ENCODE measurements at places on chromosomes 13 and 19.

DNA sequence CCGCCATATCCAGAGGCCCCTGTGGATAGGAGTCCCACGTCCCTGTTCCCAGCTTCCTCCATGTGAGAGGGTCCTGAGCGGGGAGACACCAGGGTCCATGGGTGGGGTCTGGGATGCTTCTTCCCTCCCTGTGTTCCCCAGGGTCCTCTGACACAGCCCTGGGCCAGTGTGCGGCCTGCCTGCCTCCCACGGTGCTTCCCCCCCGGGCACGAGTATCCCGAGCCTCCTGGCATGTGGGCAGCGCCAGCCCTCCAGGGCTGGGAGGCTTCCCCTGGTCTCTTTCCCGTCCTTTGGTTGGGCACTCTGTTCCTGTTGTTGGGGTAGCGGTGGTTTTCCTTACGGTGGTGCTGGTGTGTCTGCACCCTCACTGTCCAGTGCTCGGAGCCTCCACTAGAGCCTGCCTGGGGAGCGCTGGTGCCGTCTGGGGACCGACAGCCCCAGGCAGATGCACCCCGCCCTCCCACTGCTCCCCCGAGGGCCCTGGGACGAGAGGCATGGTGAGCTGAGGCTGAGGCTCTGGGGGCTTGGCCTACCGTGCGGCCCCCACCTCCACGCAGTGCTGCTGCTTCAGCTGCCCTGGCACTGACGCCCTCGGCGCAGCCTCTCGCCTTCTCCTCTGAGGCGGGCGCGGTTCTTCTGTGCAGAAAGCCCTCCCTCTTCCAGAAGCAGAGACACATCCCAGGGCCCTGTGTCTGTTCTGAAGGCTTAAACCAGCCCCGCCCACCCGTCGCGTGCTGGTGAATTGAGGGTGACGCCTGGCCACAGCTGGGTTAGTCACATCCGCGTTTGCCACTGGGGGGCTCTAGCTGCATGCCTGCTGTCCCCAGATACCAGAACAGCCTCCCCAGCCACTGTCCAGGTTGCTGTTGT lies 27.9 kb downstream of the PLEKHJ1 start:
- no peak for DNase-seq

DNA sequence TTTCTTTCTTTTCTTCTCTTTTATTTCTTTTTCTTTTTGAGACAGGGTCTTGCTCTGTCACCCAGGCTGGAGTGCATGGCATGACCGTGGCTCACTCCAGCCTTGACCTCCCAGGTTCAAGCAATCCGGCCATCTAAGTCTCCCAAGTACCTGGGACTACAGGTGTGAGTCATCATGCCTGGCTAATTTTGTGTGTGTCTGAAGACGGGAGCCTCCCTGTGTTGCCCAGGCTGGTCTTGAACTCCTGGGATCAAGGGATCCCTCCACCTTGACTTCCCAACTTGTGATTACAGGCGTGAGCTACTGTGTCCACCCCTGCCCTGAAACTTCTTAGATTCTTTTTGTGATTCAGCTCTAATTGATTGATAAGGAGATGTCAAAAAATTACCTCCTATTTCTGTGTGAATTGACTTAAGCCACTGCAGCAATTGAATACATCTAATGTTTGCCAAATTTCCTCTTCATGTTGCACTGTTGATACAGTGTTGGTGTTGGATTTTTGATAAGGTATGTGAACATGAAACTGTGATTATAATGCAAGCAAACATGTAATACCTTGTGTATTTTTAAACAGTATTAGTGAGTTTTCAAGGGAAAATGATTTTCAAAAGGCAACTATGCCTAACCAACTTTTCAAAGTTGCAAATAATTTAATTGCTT lies 22.6 kb downstream of the KLF5 start:
- no peak for DNase-seq

- no peak for DNase-seq
Observed at GRCh38 chr19:3944018-3944721, 11.3 kb downstream of the NMRK2 start.

- peak; percentile 31 for DNase-seq
Observed at GRCh38 chr13:20566468-20566897, 474 bp upstream of the IFT88 start.

GRCh38 chr13:100588331-100589177 lies at the start of gene GGACT:
GGACT (minus strand) TSS chr13:100588789; CDS start chr13:100532591, 56,198 bp downstream.
- DNase-seq = peak; percentile 29

DNA sequence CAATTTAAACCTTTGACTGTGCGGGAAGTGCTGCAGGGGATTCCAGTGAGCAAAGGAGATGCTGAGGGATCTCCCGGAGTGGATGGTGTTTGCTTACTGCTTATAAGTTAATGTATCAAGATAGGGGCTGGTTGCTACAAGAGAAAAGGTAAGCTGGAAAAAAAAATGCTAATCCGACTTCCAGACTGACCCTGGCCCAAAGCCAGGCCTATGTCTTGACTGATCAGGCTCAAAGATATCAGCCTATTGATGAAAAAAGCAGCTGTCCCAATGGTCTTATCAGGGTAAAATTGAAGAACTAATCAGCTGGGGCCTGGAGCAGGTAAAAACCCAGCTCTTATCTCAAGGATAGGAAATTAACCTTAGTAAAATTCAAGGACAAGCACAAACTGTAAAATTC lies 10.9 kb upstream of the ZNF90 start:
- DNase-seq = no peak

DNA sequence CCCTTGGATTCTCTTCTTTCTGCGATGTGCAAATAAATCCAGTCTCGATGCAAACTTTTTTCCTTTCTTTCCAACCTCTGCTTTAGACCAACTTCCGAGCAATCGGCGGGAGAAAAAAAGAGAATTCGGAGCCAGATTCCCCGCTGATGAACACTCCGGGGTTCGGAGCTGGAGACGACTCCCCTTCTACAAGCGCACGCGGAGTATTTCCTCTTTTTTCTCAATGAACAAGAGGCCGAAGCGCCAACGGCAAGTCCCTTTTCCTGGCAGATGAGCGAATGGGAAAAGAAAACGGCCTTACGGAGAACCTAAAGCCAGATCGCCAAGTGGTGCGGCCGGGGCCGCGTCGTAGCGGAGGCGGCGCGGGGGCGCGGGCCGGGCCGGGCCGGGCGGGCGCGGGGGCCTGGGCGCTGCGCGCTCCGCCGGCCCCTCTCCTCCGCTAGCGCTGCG lies 250 bp downstream of the SPRY2 start:
- DNase-seq = peak; percentile 25

GRCh38 chr13:76439546-76439945 lies 446.7 kb downstream of the KCTD12 start:
- DNase-seq = no peak

DNA sequence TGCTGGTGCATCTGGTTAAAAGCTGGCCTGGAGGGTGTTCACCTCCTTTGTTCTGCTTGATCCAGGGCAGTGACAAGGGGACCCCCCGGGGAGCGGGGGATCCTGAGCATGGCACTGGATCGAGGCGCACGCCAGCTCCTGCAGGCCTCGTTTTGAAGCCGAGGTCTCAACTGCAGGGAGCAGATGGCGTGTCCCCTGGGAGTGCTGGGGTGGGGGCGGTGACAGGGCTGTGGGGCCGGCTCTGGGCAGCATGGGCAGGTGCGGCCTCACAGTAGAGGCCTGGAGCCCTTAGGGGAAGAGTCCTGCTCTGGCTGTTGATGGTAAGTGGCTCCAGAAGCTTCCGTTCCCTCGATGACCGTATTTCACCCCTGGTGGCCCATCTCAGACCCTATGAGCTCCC lies 51.8 kb downstream of the CRTC1 start:
- DNase-seq = no peak

GRCh38 chr13:27352698-27353097 lies 71.7 kb upstream of the GTF3A start:
- DNase-seq = no peak

GRCh38 chr13:36630181-36630803 lies 43.5 kb upstream of the SERTM1 start:
- no peak for DNase-seq

DNA sequence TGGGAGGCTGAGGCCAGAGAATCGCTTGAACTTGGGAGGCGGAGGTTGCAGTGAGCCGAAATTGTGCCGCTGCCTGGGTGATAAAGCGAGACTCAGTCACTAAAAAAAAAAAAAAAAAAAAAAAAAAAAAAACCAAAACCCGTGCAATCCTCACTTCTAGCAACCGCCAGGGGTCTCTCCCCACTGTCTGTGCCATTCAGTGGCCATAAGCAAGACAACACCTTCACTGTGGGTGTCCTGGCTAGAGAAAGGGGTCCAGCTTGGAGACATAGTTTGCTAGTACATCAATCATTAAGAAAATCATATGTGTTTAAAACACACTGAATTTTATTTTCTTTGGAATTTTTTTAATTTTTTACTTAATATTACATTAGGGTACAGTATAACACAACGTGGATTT lies 68.2 kb downstream of the RASL11A start:
- no peak for DNase-seq

DNA sequence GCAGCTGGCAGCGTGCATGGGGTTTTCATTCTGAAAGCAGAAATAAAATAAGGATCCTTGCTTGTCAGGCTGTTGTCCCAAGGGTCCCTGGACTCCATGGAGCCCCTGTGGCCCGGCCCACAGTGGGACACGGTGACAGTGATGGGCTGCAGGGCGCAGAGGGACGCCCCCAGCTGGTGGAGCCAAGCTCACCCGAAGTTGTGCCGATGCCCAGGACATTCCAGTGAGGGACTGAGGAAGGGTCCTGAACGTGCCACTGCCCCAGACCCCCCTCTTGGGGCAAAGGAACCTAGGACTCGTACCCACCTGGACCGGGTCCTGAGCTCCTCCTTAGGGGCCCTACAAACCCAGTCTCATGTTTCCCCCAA lies 35.0 kb downstream of the MYO9B start:
- no peak for DNase-seq

GRCh38 chr13:19053561-19053960 lies 128.1 kb downstream of the TUBA3C start:
- no peak for DNase-seq

GRCh38 chr19:54660306-54660705 lies 2.5 kb upstream of the LILRB4 start:
- DNase-seq = no peak

DNA sequence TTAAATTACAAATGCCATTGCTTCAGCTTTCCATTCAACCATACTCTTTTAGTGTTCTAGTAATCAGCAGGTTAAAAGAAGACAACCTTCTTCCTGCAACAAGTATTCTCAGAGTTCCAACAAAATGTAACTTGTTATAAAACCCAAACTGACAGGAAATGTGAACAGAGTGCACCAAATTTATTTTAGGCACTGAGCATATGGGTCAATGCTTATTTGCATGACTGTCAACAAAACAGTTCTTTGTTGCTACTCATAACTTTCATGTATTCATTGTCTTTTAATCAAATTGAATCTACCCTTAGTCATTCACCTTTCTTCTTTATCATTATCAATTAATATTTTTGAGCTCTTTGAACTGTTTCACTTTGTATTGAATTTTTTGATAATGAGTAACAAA lies 554.1 kb downstream of the DACH1 start:
- DNase-seq = no peak

DNA sequence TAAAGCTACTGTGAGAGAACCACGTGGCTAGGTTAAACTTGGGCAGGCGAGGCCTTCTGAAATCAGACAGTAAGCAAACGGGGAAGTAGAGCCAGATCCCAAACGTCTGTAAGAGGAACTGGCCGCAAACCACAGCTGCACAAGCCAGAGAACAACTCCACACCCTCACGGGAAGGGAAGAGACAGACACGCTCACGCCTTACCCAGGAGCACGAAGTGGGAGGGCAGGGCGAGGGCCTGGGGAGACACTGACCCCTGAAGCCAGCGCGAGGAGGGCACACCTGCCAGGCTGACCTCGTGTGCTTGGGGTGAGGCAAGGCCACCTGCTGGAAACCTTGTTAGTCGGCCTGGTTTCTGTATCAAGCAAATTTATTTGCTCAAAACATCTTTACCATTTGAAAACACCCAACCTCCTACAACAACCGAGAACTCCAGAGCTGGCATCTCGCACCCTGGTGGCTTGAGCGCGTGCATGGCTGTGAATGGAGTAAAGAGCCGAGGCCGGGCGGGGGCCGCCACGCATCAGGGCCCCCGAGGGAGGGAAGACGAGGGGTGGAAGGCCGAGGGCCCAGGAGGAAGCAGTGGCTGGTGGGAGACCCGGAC lies 7.3 kb downstream of the POLR2E start:
- no peak for DNase-seq

DNA sequence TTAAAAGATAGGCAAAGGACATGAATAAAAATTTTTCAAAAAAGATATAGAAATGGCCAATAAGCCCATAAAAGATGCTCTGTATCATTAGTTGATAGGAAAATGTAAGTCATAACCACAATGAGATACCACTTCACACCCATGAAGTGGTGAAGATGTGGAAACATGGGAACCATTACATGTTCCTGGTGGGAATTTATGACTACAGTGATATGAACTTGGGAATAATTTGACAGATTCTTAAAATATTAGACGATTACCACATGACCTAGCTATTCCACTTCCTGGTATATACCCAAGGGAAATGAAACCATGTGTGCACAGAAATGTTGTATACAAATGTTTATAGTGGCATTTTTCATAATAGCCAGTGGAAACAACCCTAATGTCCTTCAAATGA lies 232.2 kb downstream of the GGACT start:
- DNase-seq = no peak

- no peak for DNase-seq
Observed at GRCh38 chr13:109983447-109983846, 197.1 kb upstream of the IRS2 start.

- DNase-seq = no peak
Observed at GRCh38 chr19:6101991-6102390, 8.3 kb downstream of the RFX2 start.

DNA sequence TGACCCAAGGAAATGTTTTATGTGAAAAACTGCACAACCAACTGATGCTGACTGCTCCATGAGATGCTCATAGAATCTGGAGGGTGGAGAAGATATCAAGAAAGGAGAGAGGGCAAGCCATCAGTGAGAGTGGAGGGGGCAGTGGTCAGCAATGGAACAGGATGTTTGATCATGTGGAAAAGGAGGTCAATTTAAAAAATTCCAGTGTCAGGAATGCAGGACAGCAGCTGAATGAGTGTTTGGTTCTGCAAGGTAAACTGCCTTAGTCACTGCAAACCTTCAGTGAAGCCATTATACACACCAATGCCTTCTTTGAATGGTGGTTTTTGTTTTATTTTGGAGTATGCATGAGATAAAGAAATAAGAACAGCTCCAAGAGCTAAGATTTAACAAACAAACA lies 121.5 kb downstream of the FGF14 start:
- DNase-seq = no peak

Measured in H4 (cell line).